ENCODE measurements at places on chromosomes 6 and 20.

DNA sequence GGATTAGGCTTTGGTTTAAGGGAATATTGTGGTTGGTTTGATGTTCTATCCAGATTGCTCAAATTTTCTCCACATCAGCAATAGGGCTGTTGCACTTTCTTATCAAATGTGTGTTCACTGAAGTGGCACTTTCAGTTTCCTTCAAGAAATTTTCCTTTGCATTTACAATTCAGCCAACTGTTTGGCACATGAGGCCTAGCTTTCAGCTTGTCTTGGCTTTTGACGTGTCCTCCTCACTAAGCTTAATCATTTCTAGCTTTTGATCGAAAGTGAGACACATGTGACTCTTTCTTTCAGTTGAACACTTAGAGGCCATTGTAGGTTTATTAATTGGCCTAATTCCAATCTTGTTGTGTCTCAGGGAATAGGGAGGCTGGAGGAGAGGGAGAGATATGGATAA lies 104.8 kb downstream of the FLRT3 start:
- no peak for DNase-seq

GRCh38 chr20:31602779-31603441 lies 2.2 kb upstream of the ID1 start:
- peak; percentile 55 for DNase-seq

DNA sequence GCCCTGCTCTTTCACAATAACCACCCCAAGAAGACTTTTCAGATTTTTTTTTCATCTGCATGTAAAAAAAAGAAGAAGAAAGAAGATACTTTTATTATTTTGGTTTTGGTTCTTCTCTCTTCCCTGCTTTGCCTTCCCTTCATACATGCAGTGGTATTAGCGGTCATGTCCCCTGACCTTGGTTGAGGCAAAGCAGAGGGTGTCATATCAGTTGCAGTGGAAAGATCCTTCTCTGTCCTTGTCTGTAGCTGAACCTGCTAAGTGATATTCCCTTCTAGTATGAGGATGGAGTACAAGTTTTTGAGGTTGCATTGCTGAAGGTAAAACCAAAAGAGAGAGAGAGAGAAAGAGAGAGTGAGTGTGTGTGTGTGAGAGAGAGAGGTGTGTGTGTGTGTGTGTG lies 345.7 kb downstream of the UTRN start:
- DNase-seq, result no peak

GRCh38 chr6:166760288-166760687 lies 133.2 kb upstream of the RPS6KA2 start:
- DNase-seq, result no peak
